ENCODE measurements at places on chromosomes 1 and 21.

GRCh38 chr1:231334079-231334666 is 3.5 kb downstream of the EXOC8 start:
- no peak for DNase-seq

DNA sequence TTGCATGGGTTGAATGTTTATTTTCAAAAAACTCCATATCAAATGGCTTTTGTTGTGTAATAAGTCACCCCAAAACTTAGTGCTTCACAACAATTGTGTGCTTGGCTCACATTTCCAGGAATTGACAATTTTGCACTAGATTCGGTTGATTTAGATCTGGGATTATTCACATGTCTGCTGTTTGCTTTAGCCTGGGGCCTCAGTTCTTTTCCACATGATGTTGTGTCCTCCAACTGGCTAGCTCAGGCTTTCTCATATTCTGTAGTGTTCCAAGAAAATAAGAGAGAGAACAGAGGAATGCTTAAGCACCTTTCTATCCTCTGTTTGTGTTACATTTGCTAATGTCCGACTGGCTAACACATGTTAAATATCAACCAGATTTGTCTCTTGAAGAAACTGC is 281.5 kb upstream of the ADGRL4 start:
- DNase-seq = no peak

- peak; percentile 63 for DNase-seq
Observed at GRCh38 chr1:149962039-149962647, 25.5 kb upstream of the MTMR11 start.

DNA sequence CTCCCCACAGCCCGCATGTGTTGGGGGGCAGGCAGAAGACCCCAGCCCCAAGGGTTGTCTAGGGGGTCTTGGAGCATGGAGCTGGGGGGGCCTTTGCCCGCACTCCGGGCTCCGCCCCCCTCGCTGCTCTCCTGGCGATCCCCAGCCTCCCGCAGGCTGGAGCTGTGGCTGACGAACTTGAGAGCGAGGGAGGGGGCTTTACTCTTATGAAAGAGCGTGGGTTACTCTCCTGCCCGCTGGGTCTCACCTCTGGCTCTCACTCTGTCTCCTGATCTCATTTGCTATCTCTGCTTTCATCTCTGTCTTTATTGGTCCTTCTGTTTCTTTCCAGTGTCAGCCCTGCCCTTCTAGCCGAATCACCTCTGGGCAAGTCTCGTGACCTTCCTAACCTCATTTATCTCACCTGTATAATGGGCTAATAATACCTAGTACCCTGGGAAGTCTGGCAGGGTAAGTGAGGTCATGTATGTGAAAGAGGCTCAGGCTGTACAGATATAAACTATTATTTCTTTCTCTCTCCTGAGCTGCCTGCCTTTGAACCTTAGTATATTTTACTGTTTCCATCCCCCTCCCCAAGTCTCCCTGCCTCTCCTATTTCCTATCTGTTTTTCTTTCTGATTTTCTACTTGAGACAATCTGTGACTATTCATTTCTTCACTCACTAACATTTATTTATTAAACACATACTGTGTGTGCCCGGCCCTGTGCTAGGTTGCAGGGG is 731 bp downstream of the EFNA4 start:
- no peak for DNase-seq

- DNase-seq = no peak
Observed at GRCh38 chr1:37465593-37466517, 8.5 kb upstream of the ZC3H12A start.

DNA sequence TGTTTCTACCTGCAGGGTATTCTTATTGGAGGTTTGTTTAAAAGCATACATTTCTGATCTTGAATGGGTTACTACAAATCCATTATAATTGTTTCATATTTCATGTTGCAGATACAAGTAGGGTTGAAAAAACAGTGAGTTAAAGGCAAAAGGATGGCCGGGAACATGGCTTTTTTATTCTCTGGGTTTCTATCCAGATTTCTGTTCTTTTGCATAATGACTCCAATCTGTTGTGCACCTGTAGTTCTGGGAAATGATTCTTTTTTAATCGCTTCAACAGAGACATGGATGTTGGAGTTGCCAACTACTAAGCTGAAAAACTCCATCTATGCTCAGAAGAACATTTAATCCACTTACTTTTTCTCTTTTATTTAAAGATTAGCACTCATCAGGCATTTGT is 2.7 kb upstream of the ADAMTS1 start:
- no peak for DNase-seq

DNA sequence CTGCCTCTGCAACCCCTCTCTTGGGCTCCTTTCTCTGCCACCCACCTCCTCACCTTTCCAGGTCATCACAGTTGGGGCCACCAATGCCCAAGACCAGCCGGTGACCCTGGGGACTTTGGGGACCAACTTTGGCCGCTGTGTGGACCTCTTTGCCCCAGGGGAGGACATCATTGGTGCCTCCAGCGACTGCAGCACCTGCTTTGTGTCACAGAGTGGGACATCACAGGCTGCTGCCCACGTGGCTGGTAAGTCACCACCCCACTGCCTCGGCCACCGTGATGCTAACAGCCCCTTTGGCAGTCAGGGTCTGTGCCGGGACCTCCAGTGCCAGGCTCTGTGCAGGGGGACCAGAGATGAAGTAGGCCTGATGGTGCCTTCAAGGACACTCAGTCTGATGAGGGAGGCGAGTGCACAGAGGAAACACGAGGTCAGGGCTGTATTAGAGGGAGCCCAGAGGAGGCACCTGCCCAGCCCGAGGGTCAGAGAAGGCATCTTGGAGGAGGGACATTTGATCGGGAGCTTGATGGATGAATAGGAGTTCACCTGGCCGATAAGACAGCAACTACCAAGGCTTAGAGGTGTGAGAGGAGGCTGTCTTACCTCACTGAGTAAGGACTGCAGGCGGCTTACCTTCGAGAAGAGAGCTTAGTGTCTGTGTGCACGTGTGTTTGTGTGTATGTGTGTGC is 18.1 kb downstream of the PCSK9 start:
- no peak for DNase-seq

- DNase-seq = no peak
Observed at GRCh38 chr1:170806961-170807360, 128.4 kb upstream of the MROH9 start.

- no peak for DNase-seq
Observed at GRCh38 chr1:8142955-8143629, 117.0 kb upstream of the ERRFI1 start.

DNA sequence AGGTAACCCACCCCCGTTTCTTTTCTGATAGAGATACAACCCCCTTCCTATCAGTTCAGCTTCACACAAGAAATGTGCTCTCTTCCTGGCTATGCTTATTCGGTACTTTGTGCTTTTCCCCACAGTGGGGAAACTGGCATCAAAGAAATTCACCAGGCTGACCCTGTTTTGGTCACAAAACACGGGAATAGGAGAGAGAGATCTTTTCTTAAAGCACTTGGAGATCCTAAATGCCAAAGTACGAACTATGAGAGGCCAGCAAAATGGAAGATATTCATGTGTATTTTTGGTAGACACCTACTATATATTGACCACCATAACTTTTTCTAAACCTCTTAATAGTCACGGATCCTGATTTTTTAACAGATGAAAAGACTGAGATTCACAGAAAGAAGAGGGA is 30.0 kb downstream of the SLC30A10 start:
- no peak for DNase-seq

DNA sequence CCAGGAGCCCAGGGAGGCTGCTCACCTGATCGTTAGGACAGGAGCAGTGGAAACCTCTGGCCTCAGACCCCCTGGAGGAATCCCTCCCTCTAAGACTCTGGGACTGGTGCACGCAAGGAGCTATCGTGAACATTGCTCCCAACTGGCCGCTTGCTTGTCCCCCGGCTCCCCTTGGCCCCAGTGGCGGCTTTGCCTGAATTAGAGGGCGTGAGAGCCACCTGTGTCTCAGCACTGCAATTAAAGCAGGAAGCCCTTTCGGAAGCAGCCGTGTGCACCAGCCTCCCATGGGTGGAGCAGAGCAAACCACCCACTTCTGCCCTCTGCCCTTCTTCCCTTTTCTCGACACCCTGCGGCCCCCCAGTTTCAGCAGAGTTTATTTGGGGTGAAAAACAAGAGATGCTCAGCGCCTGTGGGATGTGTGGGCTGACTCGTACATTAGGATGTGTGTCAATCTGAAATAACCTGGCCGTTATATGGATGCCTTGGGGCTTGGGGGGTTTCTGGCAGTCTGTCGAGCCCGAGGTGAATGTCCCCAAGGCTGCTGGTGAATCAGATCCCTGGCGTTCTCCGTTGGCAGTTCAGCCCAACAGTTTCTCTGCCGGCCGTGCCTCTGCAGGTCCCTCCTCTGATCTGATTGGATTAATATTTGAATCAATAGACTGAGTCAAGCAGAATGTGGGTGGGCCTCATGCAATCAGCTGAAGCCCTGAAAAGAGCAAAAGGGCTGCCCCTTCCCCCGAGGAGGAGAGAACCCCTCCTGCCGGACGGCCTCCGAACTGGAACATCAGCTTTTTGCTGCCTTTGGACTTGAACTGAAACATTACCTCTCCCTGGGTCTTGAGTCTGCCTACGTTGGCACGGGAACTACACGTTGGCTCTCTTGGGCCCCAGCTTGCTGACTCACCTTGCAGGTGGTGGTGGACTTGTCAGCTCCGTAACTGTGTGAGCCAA is 7.3 kb upstream of the UMODL1 start:
- no peak for DNase-seq

- DNase-seq = no peak
Observed at GRCh38 chr1:82090104-82090503, 289.4 kb downstream of the ADGRL2 start.

- DNase-seq = no peak
Observed at GRCh38 chr1:183891158-183891856, 86.4 kb downstream of the RGL1 start.

GRCh38 chr21:42387164-42387563 is 8.7 kb downstream of the TMPRSS3 start:
- DNase-seq = no peak

DNA sequence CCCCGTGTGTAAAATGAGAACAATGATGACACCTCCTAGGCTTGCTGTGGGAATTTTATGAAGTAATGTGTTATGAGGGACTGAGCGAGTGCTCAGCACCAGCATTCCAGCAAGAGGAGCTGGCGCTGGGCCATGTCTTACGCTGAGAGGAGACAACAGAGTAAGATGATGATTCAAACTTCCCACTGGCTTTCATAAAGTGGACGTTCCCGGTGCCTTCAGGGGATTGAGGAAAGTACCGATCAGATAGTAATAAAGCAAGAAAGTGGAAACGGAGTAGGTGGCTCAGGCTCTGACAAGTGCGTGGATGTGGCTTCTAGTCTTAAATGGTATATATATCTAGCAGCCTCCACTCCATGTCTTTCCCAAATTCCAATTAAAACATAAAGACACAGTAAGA is 23.8 kb downstream of the EPHA10 start:
- DNase-seq = no peak

DNA sequence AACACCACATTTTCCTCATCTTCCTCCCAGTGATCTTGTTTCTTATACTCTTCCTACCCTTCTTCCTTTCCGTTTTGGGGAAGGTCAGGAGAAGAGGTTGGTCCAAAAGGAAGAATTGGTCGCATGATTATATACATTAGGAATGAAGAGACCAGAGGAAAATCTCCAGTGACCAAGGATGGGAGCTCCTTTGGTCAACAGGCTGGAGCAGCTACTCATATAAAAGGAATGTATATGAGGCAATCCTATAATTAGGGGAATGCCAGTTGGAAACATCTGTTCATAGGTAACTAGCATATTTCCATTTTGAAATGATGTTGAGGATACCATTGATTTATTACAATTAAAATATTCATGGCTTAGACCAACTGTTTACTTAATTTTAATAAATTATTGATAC is 114.5 kb downstream of the LRRC40 start:
- DNase-seq = no peak

DNA sequence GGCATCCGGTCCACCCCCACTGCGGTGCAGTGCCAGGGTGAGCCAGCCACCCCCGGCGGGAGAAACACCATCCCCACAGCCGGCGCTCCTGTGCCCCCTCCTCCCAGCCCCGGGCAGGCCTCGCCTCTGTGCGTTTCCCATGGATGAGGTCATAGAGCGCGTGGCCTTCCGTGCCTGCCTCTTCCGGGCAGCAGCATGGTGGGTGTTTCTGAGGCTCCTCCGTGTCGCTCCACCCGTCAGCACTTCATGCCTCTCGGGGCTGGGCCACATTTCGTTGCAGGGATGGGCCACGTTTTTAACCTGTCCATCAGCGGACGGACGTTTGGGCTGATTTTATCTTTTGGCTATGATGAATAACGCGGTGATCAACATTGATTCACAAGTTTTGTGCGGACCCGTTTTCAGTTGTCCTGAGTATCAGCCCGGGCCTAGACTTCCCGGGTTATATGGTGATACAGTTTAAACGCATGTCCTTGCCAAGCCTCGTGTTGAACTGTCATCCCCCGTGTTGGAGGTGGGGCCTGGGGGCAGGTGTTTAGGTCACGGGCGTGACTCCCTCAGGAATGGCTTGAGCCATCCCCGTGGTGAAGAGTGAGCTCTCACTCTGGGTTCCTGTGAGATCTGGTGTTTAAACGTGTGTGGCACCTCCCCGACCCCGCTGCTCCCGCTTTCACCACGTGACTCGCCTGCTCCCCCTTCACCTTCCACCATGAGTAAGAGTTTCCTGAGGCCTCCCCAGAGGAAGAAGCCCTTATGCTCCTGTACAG is 64.8 kb downstream of the SLX9 start:
- no peak for DNase-seq

- DNase-seq = no peak
Observed at GRCh38 chr1:247440001-247440620, 17.8 kb downstream of the OR2B11 start.

DNA sequence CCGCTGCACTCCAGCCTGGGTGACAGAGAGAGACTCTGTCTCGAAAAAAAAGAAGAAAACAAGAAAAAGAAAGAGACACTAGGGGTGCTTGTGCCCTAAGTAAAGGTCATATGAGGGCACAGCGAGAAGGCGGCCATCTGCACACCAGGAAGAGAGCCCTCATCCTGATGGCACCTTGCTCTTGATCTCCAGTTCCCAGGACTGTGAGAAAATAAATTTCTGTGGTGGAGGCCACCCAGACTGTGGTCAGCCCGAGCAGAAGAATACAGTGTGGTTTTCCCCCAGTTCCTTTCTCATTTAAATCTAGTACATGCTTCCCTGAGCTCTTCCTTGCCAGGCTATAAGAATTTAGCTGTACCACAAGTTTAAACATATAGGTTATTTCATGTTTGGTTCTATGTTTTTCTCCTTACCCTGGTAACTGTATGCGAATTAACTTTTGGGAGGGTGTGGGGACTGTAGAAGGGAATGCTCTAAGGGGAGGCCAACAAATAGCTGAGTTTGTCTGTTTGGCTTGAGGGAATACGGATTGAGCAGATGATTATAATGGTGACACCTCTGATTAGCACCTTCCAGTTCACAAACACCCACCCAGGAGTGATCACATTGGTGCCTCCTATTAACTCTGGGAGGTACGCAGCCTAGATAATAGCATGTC is 119.6 kb upstream of the ERRFI1 start:
- no peak for DNase-seq

- DNase-seq = no peak
Observed at GRCh38 chr1:89363196-89363595, 663 bp upstream of the GBP6 start.
